ENCODE measurements at places on chromosomes 2 and 18. TPM values are rescaled to one million over a fixed set of nuclear protein-coding genes. Genes with fewer than 3 reads are reported as not detected.

The CXCR2 gene
- total RNA-seq, result 0.50 TPM

The PAIP2B gene
- total RNA-seq, result 1.5 TPM

The CARF gene
- 8.5 TPM for total RNA-seq

The TEKT4 gene
- total RNA-seq, result not detected

The FRZB gene
- not detected for total RNA-seq

The RHOB gene
- 1.2 TPM for total RNA-seq

DNA sequence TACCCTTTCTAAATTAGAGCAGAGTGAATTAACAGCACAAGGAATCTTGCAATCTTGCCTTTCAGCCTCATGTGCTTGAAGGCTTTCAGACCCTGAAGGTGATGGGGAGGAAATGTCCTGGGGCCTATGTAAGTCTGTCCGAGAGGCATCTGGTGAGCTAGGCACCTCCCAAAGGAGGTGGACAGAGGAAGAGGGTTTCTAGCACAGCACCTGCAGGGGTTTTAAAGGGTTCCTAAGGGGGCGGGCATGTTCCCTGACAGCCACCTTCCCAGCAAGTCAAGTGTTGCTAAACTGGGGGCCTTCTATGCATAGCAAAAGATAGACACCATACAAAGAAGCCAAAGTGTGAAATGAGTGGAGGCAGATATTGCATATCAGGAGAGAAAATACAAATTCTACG lies 88.5 kb downstream of the CDH2 start:
- DNase-seq, result no peak

DNA sequence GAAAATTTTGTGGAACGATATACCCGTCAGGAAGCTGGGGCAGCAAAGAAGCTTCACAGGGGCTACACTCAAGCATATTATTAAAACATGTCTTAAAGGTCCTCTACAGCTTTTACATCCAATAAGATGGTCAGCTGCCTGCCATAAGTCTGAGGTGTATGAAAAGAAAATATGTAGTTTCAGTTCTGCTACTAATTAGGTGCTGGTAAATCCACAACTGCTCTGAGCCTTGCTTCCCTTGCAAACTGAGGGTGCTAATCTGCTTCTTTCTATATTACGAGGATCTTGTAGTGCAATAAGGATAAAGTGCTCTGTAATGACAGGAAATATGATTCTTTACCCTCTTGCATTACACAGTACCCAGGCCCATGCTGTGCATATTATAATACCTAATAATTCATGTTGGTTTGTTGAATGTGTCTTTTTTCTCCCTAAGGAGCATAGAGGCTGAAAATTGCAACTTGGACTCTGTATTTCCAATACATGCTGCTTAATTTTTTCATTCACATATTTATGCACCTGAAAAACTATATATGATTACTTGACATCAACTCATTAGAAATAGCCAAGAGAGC lies 14.5 kb upstream of the SLC8A1 start:
- no peak for DNase-seq

DNA sequence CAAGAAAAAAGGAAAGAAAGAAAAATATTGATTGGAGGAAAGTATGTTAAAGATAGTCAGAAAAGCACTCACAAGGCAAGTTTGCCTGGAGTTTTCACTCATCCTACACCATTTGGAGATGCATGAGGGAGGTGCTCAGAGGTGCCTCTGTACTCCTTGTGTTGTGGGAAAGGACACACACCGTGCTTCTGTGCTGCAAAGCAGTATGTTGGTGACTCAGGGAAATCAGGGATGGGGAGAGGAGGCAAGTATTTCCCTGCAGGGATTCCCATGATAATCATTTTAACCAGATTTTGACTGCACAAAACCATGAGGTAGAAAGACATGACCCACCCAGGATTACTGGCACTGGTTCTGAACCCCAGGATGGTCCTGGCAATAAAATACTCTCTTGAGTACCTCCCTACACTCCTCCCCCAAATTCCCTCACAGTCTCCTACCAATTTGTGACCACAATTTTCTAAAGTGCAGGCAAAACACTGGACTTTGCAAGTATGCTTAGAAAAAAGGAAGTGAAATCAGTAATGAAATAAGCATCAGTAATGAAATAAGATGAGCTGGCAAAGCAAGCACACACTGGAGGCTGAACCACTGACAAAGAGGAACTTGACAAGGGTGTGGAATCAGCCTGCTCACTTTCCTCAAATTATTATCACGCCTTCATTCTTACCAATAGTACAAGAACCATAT lies 155.5 kb upstream of the ACVR2A start:
- DNase-seq, result no peak

GRCh38 chr2:20997953-20998722 lies 45.7 kb downstream of the APOB start:
- no peak for DNase-seq

- DNase-seq, result no peak
Observed at GRCh38 chr2:58557176-58557575, 316.1 kb upstream of the FANCL start.

- DNase-seq, result no peak
Observed at GRCh38 chr2:200761266-200761665, 50.4 kb upstream of the BZW1 start.

DNA sequence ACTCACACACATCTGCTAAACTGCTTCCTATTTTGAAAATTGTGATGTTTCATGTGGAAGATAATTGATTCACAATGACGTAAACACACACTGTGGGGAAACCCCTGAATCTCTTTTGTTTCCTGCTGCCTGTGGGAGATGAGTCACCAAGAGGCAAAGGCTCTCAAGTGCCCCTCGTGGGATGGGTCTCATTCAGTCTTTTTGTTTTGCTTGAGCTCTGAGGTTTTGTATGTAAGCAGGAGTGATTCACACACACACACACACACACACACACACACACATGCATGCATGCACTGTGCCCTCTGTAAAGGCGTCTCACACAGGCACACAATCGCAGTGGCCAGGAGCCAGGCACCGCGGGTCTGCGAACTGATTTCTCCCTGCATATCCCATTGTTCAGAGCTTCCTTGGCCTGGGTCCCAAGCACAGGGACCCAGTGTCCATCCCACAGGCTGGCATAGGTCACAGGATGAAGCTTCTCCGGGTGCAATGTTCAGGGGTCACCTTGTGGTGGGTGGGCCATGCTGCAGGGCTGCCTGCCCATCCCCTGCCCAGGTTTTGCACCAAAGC lies 12.1 kb upstream of the ARHGEF4 start:
- peak; percentile 81 for DNase-seq

DNA sequence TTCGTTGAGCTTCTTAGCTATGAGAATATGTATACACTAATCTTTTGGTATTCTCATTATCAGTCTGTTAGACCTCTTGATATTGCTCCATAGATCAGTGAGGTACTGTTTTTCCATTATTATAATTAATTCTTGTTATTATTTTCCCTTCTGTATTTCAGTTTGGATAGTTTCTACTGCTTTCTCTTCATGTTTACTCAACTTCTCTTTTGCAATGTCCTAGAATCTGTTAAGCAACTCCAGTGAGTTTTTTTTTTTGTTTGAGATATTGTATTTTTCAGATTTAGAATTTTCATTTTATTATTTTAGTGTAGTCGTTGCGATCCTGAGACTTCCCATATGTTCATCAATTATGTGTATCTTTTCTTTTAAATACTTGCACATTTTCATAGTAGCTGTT lies 260.8 kb downstream of the SETBP1 start:
- no peak for DNase-seq

DNA sequence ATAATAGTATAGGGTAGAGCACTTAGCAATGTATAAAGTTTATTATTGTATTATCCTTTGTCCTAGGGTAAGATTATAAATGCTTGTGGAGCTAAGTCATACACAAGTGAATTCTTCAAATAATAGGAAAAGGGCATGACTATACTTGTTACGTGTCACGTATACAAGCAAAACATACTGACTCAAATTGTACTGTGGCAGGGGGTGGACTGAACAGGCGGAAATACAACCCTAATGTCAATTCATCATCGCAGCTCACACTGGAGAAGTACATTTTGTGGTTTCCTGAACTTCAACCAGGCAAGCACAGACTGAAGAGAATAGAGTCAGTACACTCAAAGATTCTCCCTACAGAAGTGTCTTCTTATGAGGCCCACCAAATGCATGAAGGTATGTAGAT lies 201.0 kb downstream of the MBD2 start:
- peak; percentile 27 for DNase-seq

- no peak for DNase-seq
Observed at GRCh38 chr18:11672198-11672597, 16.9 kb upstream of the GNAL start.

DNA sequence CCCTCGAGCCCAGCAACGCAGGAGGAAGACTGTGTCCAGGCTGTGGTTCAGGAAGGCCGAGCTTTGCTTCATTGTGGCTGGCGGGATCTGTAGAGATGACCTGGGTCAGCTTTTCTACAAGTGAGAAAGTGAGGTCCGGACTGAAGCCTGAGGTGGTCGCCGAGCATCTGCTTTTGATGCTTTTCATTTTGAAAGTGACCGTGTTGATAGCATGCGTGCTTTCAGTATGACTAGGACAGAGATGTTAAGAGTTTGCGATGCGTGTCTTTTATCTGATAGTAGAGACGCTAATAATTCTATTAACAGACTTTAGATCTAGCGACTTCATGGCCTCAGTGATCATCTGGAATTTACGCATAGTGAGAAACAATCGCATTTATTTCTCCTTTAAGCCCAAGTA lies 28.1 kb downstream of the CTDP1 start:
- DNase-seq, result no peak
